ENCODE measurements at places on chromosomes 7 and 10.

- no peak for DNase-seq
Observed at GRCh38 chr10:122657729-122658128, 41.9 kb downstream of the C10orf120 start.

- DNase-seq: no peak
Observed at GRCh38 chr7:116692401-116693308, 20.7 kb downstream of the MET start.

DNA sequence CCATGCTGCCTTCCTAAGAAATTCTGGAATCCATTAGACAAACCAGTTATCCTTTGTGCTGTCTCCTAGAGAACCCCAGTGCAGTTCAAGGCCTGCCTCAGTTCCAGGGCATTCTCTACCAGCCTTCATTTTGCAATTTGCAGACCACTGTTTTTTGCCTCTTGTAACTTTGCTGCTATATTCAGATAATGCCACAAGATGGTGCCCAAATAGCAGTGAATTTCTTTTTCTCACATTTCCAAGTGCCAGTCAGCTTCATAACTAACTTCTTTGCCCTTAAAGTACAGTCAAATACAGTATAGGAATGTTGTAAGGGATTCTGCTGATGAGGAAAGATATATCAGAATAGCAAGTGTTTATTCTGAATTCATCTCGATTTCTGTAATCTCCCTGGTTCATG, 25.2 kb downstream of the LOXL4 start:
- DNase-seq: no peak

DNA sequence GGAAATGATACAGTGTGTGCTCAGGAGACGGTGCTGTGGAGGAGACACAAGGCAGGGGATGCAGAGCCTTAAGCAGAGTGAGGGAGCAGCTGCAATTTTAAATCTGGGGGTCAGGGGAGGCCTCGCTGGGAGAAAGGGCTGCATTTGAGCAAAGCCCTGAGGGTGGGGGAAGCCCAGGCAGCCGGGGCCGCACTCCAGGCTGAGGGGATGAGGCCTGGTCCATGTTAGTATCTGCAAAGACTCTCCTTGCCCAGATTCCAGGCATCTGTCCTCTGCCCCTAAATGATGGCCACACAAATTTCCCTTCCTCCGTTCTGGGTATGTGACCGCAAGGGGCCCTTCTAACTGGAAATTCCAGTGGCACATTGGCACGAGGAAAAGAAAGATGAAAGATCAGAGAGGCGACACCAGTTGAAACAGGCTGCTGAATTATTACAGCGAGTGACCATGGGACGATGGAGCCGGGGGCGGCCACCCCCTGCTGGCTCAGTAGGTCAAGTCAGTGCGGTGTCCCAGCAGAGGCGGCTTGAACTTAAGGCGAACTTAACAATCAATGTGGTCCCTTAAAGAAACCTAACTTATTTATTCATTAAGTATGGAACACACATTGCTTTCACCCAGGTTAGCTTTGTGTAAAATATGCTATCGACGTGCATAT, 62.3 kb upstream of the KAT6B start:
- no peak for DNase-seq

- no peak for DNase-seq
Observed at GRCh38 chr10:50536617-50537240, 87.0 kb downstream of the SGMS1 start.

- peak; percentile 48 for DNase-seq
Observed at GRCh38 chr10:110556969-110557601, 10.4 kb upstream of the SMC3 start.

DNA sequence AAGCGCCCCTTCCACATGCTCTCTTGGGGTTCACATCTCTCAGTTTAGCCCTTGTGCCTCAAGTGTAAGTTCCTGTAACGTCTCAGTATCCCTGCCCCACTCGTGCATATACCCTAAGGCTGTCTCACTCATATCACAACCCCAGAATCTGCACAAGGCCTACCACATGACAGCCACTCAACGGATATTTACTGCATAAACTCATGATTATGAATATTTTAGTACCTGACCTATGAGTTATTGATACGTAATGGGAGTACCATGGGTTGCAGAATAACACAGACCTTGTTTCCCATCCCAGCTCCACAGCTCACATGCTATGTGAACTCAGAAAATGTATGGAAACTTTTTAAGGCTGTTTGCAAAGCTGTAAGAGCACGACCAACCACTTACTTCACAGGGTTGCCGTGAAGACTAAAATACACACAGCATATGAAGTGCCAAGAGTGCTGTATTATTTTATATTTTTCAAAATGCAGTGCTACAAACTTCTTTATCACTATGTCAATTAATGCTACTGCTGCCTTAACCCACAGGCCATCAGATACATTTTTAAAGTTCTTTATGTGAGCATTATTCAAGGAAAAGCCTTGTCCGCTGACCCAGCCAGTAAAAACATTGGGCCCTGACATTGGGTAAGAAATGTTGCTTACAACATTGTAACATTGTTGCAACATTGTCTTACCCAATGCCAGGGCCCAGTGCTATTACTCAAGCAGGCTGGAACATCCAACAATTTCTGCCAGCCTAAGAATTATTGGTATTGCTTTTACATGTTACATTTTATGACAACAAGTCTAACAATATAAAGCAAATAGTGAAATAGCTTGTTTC, 97.2 kb downstream of the JAZF1 start:
- DNase-seq: no peak

DNA sequence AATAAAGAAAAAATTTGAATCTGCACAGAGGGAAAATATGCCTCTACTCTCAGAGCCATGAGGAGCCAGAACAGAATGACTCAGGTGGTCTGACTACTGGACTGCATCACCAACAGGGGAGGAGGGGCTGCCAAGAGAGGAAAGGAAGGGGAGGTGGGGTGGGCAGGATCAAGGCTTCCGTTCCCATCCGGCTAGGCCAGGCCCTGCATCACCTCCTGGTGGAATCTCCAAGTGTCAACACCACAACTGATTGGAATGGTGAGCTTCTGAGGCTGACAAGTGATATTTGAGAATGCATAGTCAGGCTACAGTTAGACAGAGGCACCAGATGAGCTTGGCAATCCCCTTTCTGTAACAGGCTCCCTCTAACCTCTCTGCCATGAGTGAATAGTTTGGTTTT, 10.4 kb upstream of the GPR26 start:
- no peak for DNase-seq

DNA sequence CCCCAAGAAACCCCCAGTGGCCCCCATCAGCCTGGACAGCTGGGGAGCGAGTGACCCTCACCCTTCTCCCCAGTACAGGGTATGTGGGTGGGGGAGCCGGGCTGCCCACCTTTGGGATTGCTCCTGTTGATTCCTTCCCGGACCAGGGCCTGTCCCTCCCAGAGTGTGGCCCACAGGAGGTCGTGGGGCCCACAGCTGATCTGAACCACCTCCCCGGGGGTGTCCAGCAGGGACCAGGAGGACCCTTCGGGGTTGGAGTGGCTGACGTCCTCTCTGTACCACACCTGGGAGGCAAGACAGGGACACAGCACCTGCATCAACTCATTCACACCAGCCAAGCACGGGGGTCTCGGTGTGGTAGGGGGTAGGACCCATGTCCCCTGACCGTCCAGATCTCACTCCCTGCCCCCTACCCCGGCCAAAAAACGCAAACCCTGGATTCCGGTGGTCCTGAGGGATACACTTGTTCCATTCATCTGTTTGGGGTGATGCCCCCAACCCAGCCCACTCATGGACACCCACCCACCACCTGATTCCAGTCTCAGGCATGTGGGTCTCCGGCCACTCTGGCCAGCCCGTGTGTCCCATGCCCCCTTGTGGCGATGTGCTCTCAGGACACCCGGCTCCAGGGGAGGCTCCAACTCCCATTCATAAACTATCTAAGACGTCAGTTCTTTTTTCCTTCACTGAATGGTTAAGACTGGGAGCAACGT, 10.9 kb downstream of the TECPR1 start:
- no peak for DNase-seq

GRCh38 chr7:125681508-125681907, 751.9 kb upstream of the POT1 start:
- no peak for DNase-seq

- no peak for DNase-seq
Observed at GRCh38 chr10:131795761-131796160, 105.0 kb upstream of the PPP2R2D start.

DNA sequence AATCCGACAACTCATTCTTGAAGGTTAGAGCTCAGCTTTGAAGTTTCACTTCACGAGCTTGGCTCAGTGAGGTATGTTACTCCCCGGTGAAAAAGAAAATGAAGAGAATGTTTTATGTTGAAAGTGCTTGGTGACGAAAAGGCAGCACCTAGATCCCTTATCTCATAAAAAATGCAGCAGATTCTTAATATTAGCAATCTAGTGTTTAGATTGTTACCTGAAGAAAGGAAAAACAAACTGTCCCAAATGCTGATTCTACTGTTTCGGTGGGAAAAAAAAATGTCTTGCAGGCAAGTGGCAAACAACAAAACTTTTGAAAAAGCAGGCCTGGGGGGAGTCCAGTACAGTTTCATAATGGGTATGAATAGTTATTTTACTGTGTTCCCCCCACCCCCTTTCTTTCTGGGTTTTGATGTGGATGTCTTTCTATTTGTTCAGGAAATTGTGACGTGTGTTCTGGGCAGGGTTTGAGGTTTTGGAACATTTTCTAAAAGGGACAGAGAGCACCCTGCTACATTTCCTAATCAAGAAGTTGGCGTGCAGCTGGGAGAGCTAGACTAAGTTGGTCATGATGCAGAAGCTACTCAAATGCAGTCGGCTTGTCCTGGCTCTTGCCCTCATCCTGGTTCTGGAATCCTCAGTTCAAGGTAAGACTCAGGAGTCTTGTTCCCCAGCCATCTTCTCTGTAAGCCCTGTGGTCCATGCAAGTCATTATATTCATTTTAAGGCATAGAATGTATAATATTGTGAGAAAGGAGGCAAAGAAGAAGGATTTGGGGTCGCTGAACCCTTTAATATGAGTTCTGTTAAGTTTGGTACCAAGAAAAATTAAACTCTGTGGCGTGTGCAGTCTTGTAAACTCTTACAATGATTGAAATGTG, at the start of gene SRGN:
TSS of gene SRGN (plus strand) at position 514 of the 881 bp plus-strand sequence. CDS start at position 569, 55 bp downstream.
- peak; percentile 86 for DNase-seq

DNA sequence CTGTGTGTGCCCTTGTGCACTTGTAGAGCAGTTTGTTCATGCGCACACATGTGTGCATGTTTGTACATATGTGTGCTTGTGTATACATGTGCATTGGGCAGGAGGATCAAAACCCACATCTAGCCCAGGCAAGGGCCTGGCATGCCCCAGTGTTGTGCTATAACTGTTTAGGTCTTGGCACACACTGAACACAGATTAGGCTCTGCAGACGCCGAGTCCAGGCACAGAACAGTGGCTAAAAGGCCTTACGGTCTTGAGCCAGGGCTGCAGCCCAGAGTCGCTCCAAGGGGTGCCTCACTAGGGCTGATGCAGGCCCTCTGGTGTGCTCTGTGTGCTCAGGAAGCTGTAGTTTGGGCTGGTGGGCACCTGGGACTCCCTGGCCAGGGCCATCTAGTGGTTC, 55.7 kb downstream of the YKT6 start:
- no peak for DNase-seq

- no peak for DNase-seq
Observed at GRCh38 chr7:28483908-28484605, 71.7 kb downstream of the CREB5 start.

DNA sequence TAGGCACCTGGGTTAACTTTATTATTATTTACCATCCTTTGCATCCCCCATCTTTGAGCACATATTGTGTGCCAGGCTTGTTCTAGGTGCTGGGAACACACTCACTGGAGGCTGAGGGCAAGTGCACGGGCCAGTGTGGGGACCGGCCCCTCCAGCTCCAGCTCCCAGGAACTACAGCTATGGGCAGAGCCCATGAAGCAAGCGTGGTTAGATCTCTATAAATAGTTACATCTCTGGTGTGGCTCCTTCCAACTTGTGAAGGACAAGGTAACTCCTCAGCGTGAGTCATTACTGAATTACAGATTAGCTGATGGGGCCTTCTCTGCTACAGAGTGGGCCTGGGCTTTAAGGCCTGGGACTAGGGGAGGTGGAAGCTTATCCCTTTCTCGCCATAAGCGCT, 583.5 kb downstream of the SDK1 start:
- no peak for DNase-seq

DNA sequence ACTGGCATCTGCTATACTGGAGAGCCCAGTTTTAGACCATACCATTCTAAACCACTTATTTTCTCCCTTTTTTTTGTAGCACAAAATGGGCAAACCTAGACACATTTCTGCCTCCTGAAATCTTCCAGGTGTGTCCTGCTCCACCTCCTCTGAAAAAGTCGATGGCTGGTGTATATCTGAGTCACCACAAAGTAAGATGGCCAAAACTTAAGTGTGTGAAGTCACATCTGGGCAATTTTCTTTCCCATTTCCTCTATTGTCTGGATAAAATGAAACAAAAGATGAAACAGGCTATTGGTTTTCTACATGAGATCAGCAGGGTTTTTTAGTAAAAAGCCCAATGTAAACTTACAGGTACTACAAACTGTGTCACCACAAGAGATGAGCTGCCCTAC, 65.5 kb downstream of the OSBPL3 start:
- no peak for DNase-seq

DNA sequence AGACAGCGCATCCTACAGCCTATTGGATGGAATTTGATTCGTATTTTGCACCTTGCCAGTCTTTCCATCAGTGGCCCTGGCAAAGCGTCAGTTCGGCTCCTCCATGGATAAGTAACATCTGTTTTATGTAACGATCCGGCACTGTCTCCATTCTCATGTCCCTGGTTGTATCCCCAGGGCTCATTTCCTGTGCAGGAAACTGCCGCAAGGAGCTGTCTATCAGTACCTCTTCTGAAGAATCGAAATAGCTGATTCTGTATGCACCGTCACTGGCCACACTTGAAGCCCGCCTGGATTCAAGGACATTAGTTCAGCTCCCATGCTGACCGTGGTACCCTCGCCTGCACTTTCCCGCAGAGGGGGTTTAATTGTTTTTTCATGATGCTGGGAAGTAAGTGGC, 53.1 kb upstream of the NPS start:
- no peak for DNase-seq

DNA sequence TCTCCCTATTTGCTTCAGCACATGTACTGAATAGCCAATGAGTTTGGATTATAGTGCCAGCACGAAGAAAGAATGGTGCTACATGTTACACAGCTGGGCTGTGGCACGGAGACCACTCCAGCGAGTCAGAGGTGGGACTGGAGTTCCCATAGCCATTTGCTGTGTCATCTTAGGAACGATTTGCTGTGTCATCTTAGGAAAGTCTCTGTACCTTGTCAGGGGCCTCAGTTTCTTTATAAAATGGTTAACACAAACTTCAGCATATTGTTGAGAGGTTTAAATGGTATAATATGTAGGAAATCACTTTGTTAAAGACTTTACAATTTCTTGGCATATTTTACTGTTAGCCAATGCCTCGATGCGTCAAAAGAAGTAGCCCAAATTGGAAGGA, 609.4 kb downstream of the LRMDA start:
- DNase-seq: no peak

- no peak for DNase-seq
Observed at GRCh38 chr10:7932301-7933036, 114.2 kb downstream of the TAF3 start.

DNA sequence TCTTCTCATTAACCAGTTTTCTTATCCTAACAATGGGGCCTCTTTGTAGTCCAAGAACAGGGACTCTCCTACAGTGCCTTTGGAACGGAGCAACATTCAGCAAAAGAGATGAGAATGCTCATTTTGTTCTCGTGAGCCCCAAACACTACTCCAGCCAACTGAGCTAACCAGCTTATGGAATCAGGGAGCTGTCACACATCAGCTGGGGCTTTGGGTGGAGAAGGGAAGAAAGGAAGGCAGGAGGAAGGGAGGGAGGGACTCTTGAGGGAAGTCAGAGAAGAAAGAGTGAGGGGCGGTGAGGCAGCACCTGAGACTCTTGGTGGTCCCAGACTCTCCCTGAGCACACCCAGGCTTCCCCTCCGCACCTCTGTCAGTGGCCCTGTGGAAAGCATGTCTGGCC, 123.1 kb downstream of the CLEC2L start:
- no peak for DNase-seq
